ENCODE measurements at places on chromosomes 4 and X. TPM values are rescaled to one million over a fixed set of nuclear protein-coding genes. Genes with fewer than 3 reads are reported as not detected.

GRCh38 chr4:158234671-158235070 is 24.4 kb downstream of the TMEM144 start:
- DNase-seq = no peak

- DNase-seq = no peak
Observed at GRCh38 chr4:103449296-103450023, 251.3 kb upstream of the CENPE start.

- DNase-seq = no peak
Observed at GRCh38 chr4:878796-879728, 53.1 kb downstream of the GAK start.

DNA sequence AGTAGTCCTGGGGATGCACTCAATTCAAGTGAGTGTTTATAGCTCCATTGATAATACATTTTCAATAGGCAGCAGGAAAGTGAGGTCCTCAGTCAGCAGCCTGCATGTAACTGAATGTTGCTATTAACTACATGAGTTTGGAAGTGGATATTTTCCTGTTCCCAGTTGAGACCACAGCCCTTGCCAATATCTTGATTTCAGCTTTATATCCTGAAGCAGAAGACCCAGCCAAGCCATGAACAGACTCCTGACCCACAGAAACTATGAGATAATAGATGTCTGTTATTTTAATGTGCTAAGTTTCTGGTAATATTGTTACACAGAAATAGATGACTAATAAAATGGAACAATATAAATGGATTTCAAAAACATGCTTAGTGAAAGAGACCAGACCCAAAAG is 63.7 kb downstream of the VSIG4 start:
- DNase-seq = no peak

DNA sequence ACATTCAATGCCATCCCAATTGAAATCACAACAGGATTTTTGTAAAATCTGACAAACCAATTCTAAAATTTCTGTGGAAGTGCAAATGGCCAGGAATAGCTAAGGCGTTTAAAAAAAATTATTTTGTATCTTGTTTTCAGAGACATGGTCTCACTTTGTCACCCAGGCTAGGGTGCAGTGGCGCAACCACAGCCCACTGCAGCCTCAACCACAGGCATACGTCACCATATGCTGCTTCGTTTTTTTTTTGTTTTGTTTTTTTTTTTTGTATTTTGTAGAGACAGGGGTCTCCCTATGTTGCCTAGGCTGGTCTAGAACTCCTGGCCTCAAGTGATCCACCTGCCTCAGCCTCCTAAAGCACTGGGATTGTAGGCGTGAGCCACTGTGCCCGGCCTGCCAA is 24.5 kb downstream of the ZNF41 start:
- DNase-seq = no peak

DNA sequence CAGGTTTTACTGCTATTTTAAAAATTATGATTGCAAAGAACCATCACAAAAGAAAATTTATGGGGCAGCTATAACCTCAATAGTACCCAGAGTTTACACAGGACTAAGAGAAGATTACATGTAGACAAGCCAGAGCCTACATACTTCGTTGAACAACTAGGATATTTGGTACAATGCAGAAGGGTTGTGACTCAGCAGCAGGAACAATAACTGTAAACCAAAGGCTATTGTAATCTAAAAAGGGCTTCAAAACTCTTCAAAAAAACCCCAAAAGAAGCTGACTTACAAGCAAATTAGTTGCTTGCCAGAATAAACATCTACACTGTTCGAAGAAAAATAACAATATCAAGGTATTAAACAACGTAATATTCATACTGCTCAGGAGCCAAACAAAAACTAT is 618.0 kb downstream of the STPG2 start:
- no peak for DNase-seq

The GAGE12H gene
- total RNA-seq = not detected

DNA sequence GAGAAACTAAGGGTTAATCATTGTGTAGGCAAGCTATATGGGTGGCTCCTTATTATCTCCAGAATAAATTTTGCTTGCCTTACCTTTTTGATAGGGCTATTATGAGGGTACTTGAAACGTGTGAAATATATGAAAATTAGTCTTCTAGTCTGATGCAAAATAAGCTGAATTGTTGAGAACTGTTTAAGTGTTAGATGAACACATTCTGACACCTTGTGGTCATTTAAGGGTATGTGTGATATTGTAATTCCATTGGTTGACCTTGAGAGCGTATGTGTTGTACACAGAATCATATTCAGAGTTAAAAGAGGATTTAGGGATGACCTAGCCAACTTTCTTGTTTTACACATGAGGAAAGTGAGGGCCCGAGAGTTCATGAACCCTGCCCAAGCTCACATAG is 44.6 kb upstream of the LINC00632 start:
- no peak for DNase-seq

- no peak for DNase-seq
Observed at GRCh38 chrX:39416547-39417260, 615.4 kb downstream of the MID1IP1 start.

DNA sequence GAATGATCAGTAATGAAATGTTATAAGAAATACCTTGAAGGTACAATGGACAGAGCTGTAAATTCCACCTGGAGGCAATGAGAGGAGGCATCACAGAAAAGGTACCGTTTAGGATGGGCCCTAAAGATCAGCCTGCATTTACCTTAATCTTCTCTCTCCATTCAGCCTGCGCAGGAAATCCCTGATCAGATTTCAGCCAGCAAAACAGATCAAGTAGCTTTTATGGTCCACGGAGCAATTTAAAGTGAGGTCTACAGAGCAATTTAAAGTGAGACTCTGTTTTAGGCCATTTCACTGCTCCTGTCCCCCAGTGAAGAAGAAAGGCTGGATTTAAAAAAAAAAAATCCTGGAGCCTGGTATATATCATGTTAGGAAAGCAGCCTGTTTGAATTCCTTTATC is 195.1 kb upstream of the VCX start:
- no peak for DNase-seq

The SORCS2 gene
- 2.2 TPM for total RNA-seq

The ZIC3 gene
- not detected for total RNA-seq

DNA sequence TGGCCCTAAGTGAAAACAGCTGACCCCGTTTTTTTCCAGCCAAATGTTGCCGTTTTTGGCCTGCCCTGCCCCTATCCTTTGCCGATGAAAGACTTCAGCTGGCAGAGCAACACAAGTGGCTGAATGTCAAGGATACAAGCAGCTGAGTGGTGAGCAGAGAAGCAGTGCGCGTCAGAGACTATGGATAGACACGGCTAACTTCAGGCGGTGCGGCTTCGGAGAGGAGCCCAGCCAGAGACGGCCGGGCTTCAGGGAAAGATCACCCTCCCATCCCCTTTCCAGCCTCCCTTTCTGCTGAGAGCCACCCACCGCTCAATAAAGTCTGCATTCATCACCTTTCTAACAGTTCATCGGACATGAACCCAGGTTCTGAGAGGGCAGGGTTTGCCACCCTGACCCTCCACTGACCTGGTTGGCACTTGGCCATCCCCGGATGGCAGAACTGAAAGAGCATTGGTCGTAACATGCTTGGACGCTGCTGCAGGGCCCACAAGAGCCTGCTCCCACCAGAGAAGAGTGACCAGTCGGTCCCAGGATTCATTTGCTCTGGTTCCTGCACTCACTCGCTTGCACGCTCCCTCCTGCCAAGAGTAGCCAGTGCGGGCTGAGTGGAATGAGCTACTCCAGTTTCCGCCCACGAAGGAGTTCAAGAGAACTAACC is 125.8 kb downstream of the PPEF1 start:
- no peak for DNase-seq

DNA sequence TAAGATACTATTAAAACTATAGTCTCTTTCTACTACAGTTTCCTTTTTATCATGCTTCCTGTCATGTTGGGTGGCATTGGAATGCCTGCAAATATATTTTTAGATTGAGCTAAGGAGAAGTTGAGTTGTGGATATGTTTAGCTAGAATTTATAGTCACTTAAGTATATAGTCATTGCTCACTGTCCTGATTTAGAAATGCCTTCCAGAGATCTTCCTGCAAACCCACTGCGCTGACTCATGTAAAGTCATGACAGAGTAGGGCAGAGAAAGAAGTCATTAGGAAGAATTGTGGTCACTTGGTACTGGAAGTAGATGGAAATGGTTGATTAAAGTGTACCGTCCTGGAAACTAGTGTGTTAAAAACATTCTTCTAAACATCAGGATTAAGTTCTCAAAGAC is 490.3 kb upstream of the PABPC4L start:
- no peak for DNase-seq

The SLC6A14 gene
- total RNA-seq = 0.51 TPM

DNA sequence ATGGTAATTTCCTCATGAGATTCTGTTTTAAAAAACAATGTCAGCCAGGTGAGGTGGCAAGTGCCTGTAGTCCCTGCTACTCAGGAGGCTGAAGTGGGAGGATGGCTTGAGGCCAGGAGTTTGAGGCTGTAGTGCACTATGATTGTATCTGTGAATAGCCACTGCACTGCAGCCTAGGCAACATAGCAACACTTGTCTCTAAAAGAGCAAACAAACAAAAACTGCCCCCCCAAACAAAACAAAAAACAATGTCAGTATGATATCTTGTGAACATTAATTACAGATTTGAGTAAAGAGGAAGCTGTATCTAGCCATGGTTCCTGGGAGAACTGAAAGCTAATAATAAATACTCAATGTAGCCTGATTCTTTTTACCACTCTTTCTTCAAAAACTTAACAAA is 6.8 kb upstream of the MSL3 start:
- no peak for DNase-seq

GRCh38 chr4:21768349-21769310 is 179.9 kb downstream of the KCNIP4 start:
- DNase-seq = no peak

The CLGN gene
- 10.8 TPM for total RNA-seq

DNA sequence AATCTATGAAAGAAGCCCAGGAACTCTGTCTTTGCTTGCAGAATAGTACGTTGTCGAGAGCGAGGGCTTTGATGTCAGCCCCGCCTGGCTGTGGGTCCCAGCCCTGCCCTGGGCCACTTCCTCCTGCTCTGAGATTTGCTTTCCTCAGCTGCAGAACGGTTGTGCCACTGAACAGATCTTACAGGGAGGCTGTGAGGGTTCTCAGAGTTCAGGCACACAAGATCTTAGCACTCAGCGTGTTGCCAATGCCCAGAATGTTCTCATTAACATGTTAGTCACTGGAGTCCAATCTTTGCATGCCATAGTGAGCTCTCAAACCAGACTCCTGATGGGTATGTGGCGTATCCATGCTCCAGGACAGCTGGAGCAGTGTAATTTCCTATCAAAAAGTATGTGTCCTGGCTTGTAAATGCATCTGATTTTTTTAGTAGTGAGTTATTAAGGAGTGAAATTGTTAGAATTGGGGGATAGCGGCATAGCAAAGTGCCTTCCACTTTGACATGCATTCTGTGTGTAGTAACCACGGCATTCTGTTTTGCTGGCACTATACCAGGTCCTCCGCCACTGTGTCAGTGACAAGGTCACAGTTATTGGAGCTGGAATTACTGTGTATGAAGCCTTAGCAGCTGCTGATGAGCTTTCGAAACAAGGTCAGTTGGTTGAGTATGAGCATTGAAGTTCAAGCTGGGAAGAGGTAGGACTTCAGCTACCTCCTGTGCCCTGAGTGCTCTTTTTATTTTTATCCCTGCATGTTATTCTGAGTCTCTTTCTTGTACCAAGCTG is 31.6 kb downstream of the TKTL1 start:
- DNase-seq = no peak

DNA sequence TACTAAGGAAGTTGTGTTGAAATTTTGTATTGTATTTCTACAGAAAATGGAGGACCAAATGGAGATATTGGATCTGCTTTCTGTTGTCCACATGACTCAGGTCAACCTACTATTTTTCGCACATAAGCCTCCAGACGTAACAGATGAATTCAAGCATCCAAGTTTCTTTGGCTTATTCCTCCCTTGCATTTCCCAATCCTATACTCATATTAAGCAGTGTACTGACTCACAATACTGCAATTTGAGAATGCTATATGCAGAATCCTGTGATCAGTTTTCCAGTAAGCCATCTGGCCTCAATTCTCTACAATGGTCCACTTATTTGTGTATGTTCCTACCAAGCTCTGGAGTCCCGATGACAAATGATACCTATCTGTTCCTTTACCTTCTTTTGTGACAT is 75.7 kb downstream of the ASB9 start:
- no peak for DNase-seq

The GPR34 gene
- total RNA-seq = not detected

DNA sequence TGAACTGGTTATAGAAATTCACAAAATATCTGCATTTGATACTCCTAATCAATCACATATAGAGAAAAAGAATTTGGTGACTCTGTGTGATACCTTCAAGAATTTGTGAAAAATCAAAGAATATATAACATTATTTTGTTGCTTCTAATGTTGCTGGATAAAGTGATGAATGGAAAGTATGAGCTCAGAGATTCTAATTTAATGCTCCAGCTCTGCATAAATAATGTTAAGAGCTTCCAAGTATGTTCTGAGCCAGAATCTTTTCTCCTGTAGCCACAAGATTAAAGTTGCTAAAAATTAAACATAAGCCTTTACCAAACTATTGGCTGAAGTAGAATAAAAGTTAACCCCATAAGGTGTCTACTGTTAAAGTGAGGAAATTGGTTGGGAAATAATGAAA is 294.7 kb upstream of the CT83 start:
- DNase-seq = no peak

DNA sequence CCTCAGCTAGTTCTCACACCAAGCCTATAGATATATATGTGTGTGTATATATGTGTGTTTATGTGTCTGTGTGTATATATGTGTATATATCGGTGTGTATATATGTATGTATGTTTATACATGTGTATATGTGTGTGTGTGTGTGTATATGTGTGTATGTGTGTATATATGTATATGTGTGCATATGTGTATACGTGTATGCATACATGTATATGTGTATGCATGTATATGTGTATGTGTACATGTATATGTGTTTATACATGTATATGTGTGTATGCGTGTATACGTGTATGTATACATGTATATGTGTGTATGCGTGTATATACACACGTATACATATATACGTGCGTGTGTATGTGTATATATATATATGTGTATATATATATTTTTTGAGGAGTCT is 18.3 kb downstream of the GTPBP6 start:
- DNase-seq = no peak

The MSMO1 gene
- total RNA-seq = 87.1 TPM

The SOWAHD gene
- 0.69 TPM for total RNA-seq

GRCh38 chr4:174600391-174600790 is 78.1 kb upstream of the HPGD start:
- DNase-seq = no peak

The DUSP21 gene
- total RNA-seq = not detected

Measured in progenitor cell of endocrine pancreas (in vitro differentiated cells).